ENCODE measurements at places on chromosomes 7 and 10. TPM values are rescaled to one million over a fixed set of nuclear protein-coding genes. Genes with fewer than 3 reads are reported as not detected.

CPA2 gene
- total RNA-seq: not detected

CREB3L2 gene
- total RNA-seq: 39.4 TPM

HPSE2 gene
- total RNA-seq: not detected

PLXNA4 gene
- total RNA-seq: 1.5 TPM

TMEM270 gene
- total RNA-seq: 0.23 TPM

CPN1 gene
- 0.16 TPM for total RNA-seq

MRLN gene
- total RNA-seq: not detected

SEMA3A gene
- 6.3 TPM for total RNA-seq

CCL24 gene
- not detected for total RNA-seq

ALOX5 gene
- 0.13 TPM for total RNA-seq

NEUROD6 gene
- total RNA-seq: not detected

NEBL gene
- 2.7 TPM for total RNA-seq

CNPY1 gene
- not detected for total RNA-seq

Data from A549 treated with DMSO at 1 μM for 4 hours (cell line).